Fibroblast of upper back skin (primary cell): ENCODE measurements at places on chromosomes 13 and 19.

- no peak for DNase-seq
Measured at GRCh38 chr13:33624740-33625139, 193.2 kb upstream of the RFC3 start.

- DNase-seq: no peak
Measured at GRCh38 chr13:95564733-95565291, 12.3 kb downstream of the CLDN10 start.

DNA sequence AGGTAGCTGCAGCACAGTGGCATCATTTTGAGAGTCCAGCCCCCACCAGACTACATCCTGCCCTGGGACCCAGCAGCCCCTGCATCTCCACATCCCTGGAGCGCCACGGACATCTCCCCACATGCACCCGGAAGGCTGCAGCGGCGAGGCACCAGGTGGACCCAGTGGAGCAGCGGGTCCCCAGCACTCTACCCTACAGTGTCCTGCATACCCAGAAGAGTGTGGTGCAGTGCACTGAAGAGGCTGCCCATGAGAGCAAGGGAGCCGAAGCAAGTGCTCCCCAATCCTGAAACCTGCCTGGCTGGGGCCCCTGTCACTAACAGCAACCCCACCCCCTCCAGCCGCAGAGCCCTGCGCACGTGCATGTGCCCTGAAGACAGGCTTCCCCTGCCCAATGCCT is 21.3 kb upstream of the SLC7A9 start:
- no peak for DNase-seq

DNA sequence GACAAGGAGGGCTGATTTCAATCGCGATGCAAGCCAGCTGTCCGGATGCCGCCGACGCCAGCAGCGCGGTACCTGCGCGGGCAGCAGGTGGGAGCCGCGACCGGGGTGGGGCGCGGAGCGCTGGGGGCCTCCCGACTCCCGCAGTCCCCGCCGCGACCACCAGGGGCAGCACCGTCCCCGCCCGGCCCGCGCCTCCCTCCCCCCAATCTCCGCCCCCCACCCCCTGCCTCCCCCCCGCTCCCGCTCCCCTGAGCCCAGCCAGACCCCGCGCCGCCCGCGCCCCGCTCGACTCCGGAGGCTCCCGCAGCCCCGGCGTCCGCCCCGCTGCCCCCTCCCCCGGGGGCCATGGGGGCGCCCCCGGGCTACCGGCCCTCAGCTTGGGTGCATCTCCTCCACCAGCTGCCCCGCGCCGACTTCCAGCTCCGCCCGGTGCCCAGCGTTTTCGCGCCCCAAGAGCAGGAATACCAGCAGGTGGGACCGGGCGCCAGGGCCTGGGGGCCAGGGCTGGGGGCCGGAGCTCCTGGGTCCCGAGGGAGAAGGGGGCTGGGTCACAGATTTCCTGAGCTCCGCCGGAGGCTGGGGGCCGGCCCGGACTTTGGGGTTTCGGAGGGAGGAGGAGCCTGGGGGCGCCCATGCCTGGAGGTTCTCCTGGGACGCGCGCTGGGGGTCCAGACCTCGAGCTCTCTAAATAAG is at the start of gene TTYH1:
TTYH1 (plus strand) TSS at position 257 of the 693 bp plus-strand sequence; CDS start at position 346, 89 bp downstream.
- no peak for DNase-seq

- DNase-seq: peak; percentile 3
Measured at GRCh38 chr19:50870417-50871089, 2.7 kb upstream of the KLK2 start.

- no peak for DNase-seq
Measured at GRCh38 chr19:15551293-15552004, 43.1 kb downstream of the CYP4F22 start.
